ENCODE measurements at places on chromosomes 11 and 22.

DNA sequence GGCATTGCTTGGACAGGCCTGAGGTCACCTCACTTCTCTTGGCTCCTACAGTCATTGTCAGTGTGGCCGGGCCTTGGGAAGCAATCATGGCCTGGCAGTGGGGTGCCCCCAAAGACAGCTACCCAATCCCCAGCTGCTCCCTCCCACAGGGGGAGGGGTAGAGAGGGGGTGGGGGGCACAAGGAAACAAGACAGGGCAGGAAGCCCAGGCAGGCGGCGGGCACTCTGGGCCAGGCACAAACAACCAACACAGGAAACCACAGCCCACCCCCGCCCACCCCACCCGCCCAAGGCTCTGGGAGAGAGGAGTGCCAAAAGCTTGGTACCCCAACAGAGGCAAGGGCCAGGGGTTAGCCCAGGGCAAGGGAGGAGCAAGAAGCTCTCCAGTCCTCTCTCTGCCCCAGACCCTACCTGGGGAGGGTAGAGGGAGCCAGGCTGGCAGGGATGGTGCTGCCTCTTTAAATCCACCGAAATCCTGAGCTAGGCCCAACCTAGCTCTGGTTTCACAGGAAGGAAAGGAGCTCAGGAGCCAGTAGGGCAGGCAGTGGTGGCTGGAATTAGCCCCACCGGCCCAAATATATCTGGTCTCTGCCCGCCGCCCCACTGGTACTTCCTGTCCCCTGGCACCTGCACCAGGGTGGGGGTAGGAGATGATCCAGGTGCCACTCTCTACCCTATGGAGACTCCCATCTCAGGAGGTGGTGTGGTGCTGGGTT, 12.2 kb downstream of the BCL9L start:
- no peak for DNase-seq

GRCh38 chr11:70660059-70660888, 261.9 kb downstream of the CTTN start:
- no peak for DNase-seq

GRCh38 chr22:27876684-27877083, 42.4 kb downstream of the PITPNB start:
- DNase-seq = peak; percentile 92

DNA sequence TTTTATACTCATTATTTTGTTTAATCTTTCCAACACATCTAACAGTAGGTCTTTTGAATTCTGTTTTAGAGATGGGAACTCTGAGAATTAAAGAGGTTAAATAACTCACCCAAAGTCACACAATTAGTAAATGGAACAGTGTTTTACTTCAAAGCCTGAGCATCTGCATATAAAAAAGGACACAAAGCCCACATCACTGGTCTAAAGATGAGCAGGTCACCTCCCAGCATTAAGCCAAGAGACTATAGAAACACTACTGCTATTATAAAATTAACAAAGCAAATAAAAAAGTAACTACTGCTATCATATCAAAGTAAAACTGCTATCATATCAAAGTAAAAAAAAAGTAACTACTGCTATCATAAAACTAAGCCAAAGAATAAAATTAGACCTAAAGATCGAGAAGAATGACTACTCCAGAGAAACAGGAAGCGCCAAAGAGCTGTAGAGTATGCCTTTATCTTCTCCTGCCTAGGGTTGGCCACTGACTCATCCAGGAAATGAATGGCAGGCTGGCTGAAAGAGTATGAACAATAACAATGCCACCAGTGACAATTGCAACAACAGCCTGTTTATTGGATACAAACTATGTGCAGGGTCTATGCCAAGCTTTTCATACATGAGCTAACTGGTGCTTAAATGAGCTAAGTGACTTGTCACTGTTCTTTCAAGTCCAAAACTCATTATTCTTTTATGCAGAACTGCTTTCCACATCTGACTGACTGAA, 1153.0 kb upstream of the TENM4 start:
- peak; percentile 73 for DNase-seq

- peak; percentile 3 for DNase-seq
Observed at GRCh38 chr22:38569181-38569971, 607 bp downstream of the DMC1 start.

DNA sequence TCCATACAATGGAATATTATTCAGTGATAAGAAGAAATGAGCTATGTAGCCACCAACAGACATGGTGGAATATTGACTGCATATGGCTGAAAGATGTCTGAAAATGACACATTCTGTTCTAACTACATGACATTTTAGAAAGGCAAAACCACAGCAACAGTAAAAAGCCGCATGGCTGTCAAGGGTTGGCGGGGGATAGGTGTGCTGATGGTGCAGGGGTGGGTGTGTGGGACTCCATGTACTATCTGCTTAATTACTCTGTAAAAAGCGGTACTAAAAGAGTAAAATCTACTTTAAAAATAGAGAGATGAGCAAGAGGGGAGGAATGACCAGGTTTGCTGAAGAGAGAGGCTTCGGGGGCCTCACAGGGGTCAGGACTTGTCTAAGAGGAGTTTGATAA, 16.7 kb upstream of the YPEL1 start:
- DNase-seq = no peak

DNA sequence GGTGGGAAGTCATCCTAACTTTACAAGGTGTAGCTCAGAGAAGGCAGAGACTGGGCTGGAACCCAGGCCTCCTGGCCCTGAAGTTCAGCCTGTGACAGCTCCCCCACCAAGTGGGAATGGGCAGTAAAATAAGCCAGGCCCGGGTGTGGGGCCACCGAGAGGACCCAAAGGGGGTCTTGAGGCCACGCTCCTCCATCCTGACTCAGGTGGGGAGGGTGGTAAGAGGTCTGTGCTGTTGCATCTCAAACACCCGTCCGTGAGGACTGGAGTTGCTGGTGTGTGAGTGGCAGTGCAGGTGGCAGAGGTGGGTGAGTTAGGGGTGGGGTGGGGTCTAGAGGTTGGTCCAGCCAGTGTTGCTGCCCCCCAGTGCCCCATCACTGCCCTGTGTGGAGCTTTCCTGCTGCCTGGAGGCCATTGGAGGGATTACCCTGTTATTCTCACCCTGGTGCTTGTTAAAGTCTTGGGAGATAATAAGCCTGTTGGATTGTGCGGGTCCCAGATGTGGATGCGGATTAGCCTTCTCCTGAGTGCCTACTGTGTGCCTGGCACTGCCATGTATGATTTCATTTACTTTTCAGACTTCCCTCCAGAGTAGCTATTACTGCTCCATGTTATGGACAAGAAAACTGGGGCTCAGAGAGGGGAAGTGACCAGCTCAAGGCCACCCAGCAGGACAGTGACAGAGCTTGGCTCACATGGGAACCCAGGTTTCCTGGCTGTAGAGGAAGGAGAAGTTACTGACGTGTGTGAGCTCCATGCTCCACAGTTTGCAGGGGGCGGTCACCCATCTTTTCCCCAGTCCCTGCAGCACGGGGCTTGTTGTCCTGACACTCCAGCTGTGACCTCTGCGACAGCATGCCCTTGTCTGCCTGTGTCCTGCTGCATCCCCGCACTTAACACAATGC, 12.9 kb downstream of the SERPINH1 start:
- peak; percentile 34 for DNase-seq

DNA sequence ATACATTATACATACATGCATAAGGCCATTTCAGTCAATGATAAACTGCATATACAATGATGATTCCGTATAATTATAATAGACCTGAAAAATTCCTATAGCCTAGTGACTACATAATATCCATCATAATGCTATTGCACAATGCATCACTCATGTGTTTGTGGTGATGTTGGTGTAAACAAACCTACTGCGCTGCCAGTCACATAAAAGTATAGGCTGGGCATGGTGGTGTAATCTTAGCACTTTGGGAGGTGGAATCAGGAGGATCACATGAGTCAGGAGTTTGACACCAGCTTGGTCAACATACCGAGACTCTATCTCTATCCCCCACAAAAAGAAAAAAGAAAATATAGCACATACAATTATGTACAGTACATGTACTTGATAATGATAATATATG, 163.7 kb upstream of the DDI1 start:
- DNase-seq = no peak

DNA sequence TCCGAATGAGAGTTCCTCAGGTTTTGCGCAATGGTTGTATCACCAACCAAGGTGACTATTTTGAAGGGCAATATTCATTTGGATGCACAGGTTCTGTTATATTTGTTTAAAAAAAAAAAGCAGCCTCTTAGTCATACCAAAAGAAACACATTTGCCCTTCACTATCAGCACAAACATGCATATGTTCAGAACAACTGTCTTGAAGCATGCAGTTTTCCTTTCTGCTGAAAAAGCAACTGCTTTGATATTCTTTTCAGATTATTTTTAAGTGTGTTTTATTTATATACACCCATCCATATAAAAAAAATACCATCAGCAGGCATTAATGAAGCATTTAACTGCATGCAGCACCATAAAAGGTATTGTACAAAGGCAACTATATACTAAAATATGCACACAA, 67.8 kb downstream of the RBFOX2 start:
- peak; percentile 22 for DNase-seq

GRCh38 chr11:64089915-64090805, 54.4 kb downstream of the FLRT1 start:
- peak; percentile 8 for DNase-seq

GRCh38 chr11:6911948-6912347, 8.9 kb upstream of the OR2D3 start:
- DNase-seq = no peak

DNA sequence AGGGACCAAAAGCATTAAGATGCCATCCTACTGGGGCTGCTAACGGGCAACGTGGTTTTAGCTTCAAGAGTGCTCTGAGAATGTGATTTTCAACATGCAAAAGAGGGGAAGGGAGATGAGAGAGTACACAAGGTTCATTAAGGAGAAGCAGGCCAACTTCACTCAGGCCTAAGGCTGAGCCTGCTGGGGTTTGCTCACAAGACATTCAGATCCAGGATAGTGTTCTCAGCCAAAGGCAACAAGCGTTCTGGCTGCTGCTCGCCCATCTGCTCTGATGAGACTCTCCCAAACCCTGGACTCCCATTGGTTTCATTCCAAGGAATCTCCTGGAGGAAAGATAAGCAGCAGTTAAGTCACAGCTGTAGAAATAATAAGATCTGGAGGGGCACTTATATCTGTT, 23.6 kb upstream of the UPB1 start:
- DNase-seq = peak; percentile 83

GRCh38 chr11:122791836-122792235, 46.5 kb upstream of the CRTAM start:
- peak; percentile 41 for DNase-seq

DNA sequence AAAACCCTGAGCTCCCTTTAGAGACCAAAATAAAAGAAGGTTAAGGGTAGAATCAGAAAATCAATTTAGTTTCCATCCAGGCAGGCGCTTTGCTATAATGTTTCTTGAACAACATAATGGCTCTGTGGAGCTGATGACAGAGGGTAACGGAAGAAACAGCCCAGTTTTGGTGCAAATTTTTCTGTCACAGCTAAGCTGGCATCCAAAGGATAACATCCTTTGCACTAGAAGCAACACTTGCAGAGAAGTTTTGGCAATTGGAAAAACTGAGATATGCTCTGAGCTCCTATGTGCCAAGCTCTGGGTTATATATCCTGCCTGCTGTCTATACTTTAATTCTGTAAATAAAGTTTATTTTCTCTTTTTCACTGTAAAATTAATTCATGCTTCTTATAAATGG, 495.3 kb upstream of the API5 start:
- no peak for DNase-seq

DNA sequence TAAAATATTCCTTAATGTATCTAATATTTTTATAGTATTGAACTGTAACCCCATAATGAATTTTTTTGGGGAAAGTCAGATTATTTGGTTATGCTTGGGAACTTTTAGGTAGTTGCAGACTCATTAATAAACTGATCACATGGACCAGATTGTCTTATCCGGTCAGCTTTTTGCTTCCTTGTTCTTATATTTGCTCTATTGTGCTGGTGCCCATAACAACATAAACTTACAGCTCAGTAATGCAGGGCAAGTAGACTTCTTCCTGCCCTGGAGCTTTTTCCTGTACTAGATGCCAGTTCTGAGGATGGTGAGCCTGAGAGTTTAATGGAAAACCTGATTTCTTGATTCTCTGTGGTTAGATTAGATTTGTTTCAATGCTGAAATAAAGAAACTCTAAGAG, 53.2 kb downstream of the MTMR3 start:
- no peak for DNase-seq

- peak; percentile 65 for DNase-seq
Observed at GRCh38 chr11:66883016-66883965, 26.4 kb downstream of the LRFN4 start.

All from fibroblast of skin of back (primary cell).